Heart right ventricle (tissue), 16 donors: ENCODE measurements at places on chromosomes 5 and 9. TPM values are rescaled to one million over a fixed set of nuclear protein-coding genes. Genes with fewer than 3 reads are reported as not detected.

The PRRT1B gene
- not detected for total RNA-seq

The SH3RF2 gene
- 191 TPM for total RNA-seq

The RNF180 gene
- total RNA-seq = 12.9 TPM

The ASPN gene
- 21.7 TPM for total RNA-seq

The CKMT2 gene
- 1,566 TPM for total RNA-seq

The STC2 gene
- total RNA-seq = 6.2 TPM

The TRAF1 gene
- total RNA-seq = 2.1 TPM

The ELAVL2 gene
- total RNA-seq = not detected

The SNCB gene
- total RNA-seq = not detected

The PROP1 gene
- not detected for total RNA-seq

The GPR151 gene
- total RNA-seq = not detected

The HEXB gene
- total RNA-seq = 79.4 TPM

The GLDC gene
- not detected for total RNA-seq

The IL13 gene
- total RNA-seq = not detected

The LCN1 gene
- total RNA-seq = not detected

The TIMD4 gene
- total RNA-seq = not detected

The SLC46A2 gene
- not detected for total RNA-seq

The SPATA31A3 gene
- not detected for total RNA-seq

The ADAMTS12 gene
- total RNA-seq = 1.4 TPM

The ZFP37 gene
- total RNA-seq = 0.67 TPM

The SERF1A gene
- total RNA-seq = 7.1 TPM

The SLC34A3 gene
- total RNA-seq = not detected

The FRRS1L gene
- total RNA-seq = 1.4 TPM

The GFPT2 gene
- total RNA-seq = 4.2 TPM

The MAMDC2 gene
- 4.2 TPM for total RNA-seq

The TMC1 gene
- total RNA-seq = not detected

The IL5 gene
- total RNA-seq = not detected

The LECT2 gene
- not detected for total RNA-seq

The IFNA21 gene
- not detected for total RNA-seq

The PCDHB4 gene
- 3.3 TPM for total RNA-seq

The ANXA2R gene
- 0.83 TPM for total RNA-seq

The BNC2 gene
- 3.9 TPM for total RNA-seq

The SLC6A7 gene
- not detected for total RNA-seq

The ENTPD8 gene
- total RNA-seq = not detected

The CFAP157 gene
- total RNA-seq = not detected

The MYORG gene
- 7.4 TPM for total RNA-seq

The CAPSL gene
- not detected for total RNA-seq

The LCN2 gene
- total RNA-seq = 2.7 TPM
